GM23338 (cell line): ENCODE measurements at places on chromosomes 5 and 9.

GRCh38 chr5:55021410-55021809 lies 2.6 kb upstream of the GZMK start:
- no peak overlapping the region for H3K4me3 ChIP-seq
- H3K27ac ChIP-seq = no peak overlapping the region
- DNase-seq = no peak

DNA sequence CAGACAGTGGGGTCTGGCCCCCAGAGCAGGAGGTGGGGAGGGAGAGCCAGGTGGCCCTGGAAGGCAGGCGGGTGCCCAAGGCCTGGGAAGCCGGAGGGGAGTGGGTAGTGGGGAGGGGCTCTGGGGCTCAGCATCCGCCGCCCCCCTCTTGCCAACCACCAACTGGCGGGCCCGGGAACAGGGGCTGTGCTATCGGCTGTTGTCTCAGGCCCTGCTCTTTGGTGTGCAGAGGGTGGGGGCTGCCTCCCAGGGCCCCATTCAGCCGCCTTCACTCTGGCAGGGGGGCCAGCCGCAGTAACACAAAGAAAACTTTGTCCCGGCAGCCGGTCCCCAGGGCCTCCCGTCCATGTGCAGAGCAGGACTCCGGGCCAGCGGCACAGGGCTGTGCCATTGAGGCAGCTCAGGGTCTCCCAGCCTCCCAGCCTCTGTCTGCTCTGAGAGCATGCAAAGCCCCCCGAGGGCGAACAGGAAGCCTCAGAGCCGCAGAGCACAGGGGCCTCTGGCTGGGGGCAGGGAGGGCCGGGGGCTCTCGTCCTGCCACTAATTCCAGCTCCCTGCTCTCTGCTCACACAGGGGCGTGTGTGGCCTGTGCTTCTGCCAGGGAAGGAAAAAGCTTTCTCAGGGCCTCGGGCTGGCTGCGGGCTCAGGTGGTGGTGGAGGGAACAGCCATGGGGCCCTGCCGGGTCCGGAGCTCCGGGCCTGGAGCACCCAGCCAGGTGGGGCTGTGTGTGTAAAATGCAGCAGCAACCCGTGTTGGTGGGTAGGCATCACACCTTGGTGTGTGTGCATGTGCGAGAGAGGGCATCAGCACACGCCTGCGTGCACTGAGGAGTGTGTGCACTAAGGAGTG lies 54.2 kb upstream of the NOTCH1 start:
- no peaks in the 10 kb centered on the region for H3K27me3 ChIP-seq
- no peak overlapping the region for H3K4me3 ChIP-seq
- no peak overlapping the region for H3K27ac ChIP-seq
- no peak for DNase-seq
- H3K4me1 ChIP-seq = peaks cover 4% of the 10 kb centered on the region; the same call in 1 of the 2 replicates

DNA sequence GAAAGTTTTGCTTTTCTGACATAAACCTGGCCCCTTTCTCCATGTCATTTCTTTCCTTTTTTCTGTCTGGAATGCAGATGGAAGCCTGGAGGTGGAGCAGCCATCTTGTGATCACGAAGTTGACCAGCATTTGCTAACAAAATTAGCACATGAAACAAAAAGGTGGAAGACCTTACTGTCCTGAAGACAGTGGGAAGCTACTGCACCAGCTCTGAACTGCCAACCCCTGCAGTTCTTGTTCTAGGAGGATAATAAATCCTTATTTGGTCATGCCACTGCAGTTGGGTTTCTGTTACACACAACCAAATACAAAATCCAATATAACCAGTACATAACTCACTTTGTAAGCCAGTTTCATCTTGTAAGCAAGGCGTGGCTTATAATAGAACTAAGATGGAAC lies 249.4 kb upstream of the TBCA start:
- DNase-seq = peak; percentile 65
- H3K27ac ChIP-seq = no peak overlapping the region
- H3K4me1 ChIP-seq = peaks cover 5% of the 10 kb centered on the region; the same call in 1 of the 2 replicates
- no peaks in the 10 kb centered on the region for H3K36me3 ChIP-seq
- peaks cover 34% of the 10 kb centered on the region for H3K27me3 ChIP-seq

- no peak for DNase-seq
- no peak overlapping the region for H3K27ac ChIP-seq
- no peaks in the 10 kb centered on the region for H3K36me3 ChIP-seq
- H3K27me3 ChIP-seq = no peaks in the 10 kb centered on the region
- no peak overlapping the region for H3K4me3 ChIP-seq
Observed at GRCh38 chr9:106704056-106704615, 158.8 kb upstream of the ZNF462 start.
